Epithelial cell of proximal tubule (primary cell): ENCODE measurements at places on chromosomes 3 and 15.

- DNase-seq = no peak
Measured at GRCh38 chr3:99479768-99480167, 158.6 kb upstream of the COL8A1 start.

DNA sequence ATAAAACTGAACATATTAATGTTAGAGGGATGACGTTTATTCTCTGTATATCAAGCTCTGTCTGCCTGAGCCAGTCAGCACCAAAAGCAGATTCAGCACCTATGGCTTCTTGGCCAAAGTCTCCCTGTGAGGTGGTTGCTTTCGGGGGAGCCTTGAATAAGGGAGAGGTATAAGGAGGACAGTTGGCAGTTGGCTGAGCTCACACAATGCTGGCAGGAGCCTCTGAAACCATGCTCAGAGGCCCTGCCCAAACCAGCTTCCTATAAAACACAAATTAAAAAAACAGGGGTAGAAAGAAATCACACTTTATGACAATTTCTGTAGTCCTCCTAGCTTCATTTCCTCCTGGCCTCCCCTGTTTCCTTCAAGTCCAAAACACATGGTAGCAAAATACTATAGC, 18.8 kb downstream of the ARHGEF3 start:
- DNase-seq = no peak

- no peak for DNase-seq
Measured at GRCh38 chr3:97691354-97691753, 73.2 kb upstream of the ARL6 start.

- no peak for DNase-seq
Measured at GRCh38 chr3:68893600-68894239, 38.6 kb downstream of the TAFA4 start.

- DNase-seq = no peak
Measured at GRCh38 chr3:160501325-160501724, 51.7 kb upstream of the TRIM59 start.

GRCh38 chr15:45585069-45585791, 1.9 kb upstream of the BLOC1S6 start:
- no peak for DNase-seq

GRCh38 chr15:50710585-50710984, 24.0 kb upstream of the TRPM7 start:
- DNase-seq = no peak

GRCh38 chr15:101181349-101181748, 70.5 kb downstream of the CHSY1 start:
- DNase-seq = no peak

GRCh38 chr3:28575746-28576613, 227.4 kb upstream of the AZI2 start:
- no peak for DNase-seq

GRCh38 chr3:98761643-98762229, 1.4 kb upstream of the ST3GAL6 start:
- no peak for DNase-seq

DNA sequence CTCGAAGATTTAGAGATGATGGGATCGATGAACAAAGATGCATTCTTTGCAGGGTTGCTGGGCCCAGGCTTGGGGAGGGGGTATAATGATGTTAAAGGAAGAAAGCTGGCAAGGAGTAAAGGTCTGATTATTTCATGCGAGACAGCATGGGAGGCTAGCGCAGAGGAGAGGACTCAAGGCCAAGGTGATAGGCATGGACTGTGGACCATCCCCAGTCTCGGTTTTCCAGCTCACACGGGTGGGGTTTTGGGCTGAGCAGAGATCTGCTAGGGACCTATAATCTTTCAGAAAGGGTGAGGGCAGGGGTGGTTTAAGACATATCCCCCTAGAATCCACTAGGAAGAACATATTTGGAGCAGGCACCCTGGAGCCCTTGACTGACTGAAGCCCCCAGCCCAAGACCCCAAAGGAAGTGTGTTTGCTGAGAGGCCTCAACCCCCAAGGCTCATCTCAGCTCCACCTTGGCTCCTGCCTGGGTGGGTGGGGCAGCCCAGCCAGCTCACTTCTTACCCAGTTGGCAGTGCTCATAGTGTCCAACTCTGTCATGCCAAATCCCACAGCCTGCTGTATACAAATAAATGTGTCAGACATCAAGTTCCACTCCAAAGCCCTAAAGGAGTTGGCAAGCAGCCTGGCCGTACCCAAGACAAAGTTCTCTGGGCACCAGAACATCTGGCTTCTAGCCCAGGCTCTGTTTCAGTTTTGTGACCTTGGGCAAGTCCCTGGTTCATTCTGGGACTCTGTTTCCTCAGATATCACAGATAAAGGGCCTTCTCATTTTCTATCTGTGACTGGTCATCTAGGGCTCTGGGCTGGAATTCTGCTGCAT, 17.9 kb downstream of the ACSBG1 start:
- peak; percentile 76 for DNase-seq

DNA sequence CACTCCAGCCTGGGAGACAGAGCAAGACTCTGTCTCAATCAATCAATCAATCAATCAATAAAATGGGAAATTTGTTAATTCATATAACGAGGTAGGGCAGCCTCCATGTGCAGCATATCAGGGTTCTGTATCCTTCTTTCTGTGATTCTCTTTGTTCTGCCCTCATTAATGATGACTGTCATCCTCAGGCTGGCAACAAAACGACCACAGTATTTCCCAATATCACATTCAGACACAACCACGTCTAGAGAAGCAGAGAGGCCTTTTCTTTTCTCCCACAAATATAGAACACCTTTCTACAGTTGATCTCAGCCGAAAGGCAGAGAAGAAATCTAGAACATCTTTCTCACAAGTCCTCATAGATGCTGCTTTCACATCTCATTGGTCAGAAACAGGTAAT, 11.2 kb downstream of the CEP19 start:
- no peak for DNase-seq

- DNase-seq = no peak
Measured at GRCh38 chr3:190810957-190811356, 51.5 kb downstream of the GMNC start.

DNA sequence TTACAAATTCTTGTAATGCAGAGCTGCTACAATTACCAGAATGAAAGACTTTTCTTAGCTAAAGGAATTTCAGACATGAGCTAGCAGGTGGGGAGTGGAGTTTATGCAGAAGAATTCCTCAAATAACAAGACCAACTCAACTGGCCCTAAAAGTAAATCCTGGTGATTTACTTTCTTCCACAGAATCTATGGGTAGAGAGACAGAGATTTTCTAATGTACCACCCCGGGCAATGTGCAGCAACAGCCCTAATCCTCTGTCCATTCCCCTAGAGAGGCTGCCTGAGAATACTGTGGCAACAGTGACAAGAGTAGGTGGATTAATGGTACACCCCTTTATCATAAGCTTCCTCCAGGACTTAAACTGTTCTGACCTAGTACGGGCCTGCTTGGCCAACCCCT, 55.2 kb downstream of the AQR start:
- no peak for DNase-seq

DNA sequence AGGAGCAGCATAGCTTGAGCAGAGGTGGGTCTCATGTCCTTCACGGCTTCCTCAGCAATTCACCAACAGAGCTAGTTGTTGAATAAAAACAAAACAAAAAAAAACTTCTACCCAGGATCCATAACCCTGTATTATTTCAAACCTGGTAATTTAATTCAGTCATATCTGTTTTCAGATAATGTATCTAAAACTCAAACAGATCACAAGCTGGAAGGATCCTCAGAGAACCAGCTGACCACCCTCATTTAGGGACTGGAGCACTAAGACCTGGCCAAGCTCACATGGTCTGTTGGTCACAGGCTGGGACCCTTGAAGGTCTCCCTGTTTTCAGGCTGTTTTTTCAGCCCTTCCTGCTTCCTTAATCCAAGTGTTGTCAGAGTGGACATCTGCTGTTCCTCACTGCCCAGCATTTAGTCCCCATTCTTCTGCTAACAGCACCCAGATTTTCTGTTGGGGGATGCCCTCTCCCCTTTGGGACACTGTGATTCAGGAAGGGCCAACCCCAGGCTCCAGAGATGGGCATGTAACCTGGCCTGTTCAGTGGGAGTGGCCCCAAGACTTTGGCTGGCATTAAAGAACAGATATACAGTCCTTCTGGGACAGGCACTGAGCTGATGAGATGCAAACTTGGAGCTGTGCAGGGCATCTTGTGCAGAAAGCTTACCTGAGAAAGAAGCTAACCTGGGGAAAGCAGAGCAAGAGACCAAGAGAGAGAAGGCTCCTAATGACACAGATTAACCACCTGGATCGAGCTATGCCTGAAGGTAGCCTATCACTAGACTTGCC, 78.8 kb upstream of the SPATA12 start:
- DNase-seq = no peak

GRCh38 chr15:84992157-84992944, 10.7 kb downstream of the PDE8A start:
- DNase-seq = peak; percentile 57

DNA sequence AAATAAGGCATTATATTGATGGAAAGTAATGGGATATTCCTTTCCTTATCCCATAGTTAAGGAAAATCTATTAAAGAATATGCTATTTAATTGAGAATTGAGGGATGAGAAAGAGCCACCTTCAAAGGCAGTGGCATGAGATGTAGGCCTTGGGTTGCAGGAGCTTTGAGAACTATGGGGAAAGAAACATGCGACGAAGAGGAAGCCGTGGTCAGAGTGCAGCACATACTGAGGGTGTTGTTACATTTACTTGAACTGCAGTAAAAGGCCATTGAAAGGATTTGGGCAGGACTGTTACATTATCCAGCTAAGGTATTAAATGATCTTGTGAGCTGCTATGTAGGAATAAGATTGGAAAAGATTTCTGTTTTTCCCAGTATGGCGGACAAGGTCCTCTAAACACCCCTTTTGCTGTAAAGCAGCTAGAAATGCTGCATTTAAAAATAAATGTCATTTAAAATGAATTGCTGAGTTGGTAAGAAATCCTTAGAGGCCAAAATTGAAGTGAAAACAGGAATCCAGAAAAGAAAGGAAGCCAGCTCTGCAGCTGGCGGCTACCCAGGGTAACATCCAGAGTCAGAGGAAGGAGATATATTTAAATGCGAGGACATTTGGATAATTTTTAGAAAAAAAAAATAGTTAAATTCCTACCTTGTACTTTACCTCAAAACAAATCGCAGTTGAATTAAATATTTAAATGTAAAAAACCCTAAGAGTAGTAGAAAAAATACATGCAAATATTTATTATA, 61.7 kb downstream of the IL1RAP start:
- DNase-seq = no peak

DNA sequence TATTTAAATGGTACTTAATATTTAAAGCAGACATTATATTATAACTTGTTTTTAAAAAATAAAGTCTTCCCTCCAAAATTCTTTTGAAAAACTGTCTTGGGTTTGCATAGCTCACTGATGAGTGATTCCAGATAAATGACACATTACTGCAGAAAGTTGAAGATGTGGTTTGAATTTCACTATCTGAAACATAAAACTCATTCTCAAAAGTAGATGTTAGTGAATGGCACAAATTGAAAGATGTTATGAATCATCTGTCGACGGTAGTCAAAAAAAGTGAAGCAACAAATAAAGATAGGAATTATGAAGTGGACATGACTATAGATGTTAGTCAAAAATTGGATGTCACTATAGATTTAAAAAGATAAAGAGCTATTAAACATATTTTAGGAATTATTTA, 280.5 kb downstream of the GAP43 start:
- no peak for DNase-seq

DNA sequence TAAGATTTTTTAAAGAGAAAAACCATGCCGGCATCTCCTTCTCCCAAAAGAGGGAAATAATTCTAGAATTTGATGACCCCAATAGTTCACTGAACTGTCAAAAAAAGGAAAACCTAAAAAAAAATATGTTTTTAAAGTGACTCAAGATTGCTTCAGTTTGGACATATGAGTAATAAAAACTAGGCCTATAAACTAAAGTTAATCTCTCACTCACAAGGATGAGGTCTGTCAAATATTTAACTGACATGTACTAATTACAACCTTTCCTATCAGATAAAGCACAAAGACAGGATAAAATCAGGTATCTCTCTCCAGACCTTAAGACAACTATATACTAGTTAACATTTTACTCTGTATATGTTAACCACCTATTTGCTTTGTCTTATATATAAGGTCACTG, 231.9 kb downstream of the NSUN3 start:
- DNase-seq = no peak

DNA sequence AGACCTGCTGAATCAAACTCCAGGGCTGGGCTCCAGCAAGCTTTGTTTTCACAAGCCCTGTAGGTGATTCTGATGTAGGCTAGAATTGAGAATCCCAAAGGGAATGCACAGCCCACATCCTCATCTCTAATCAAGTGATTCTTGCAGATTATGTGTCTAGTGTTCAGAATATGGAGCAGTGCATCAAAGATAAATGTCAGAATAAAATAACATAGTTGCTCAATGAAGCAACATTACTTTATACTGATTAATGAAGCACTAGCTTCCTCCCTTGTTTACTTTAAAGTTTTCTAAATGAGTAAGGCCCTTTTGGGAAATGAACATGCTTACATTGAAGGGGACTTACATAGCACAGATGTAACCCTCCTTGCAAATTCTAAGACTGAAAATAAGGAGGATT, 39.2 kb downstream of the NUP210 start:
- no peak for DNase-seq

DNA sequence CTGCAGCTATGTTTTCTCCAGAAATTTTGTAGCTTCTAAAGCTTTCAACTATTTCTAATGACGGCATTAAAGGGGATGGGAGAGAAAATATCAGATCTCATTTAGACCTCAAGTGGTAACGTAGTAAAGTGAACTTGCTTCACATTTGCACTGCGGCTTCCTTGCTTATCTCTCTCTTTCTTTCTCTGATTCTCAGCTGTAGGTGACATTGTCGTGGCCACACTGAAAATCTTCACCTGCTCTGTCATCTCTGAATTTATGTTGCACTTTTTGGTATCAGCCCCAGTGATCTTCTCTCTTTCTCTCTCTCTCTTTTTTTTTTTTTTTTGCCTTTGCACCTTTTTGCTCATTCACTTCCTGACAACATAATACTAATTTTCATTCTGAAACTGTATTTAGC, 254.1 kb upstream of the SATB1 start:
- DNase-seq = no peak

DNA sequence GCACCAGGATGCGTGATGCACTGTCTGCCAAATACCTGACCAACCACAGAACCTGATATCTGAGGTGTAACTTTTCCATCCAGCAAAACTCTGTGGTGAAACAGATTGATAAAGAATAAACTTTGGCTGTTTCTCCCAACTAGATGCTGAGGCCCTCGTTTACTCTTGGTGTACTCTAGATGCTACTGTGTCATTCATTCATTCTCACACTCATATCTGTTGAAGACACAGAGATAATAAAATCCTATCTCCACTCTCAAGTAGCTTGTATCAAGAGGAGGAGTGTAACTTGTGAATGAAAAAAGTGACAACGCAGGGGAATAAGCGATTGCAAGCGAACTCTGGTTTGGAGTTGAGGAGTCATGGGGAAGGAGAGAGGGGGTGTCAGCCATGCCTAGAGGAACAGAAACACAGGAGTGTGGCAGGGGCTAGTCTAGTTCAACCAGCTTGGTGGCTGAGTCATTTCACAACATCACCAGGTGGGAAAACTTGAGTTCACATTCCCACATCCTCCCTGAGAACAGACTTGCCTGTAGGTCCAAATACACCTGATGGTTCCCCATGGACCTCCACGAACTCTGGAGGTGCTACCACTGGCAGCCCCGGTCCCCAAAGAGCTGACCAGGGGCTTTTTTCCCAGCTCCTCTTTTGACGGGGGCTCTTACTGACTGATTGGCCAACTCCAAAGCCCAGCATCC, 73.3 kb upstream of the SNRK start:
- DNase-seq = no peak

GRCh38 chr3:28994161-28994905, 286.5 kb upstream of the RBMS3 start:
- no peak for DNase-seq
